BE2C (cell line): ENCODE measurements at places on chromosomes 7 and 10.
A peak's percentile ranks its signal among the peaks of the same experiment; 100 is the strongest.

DNA sequence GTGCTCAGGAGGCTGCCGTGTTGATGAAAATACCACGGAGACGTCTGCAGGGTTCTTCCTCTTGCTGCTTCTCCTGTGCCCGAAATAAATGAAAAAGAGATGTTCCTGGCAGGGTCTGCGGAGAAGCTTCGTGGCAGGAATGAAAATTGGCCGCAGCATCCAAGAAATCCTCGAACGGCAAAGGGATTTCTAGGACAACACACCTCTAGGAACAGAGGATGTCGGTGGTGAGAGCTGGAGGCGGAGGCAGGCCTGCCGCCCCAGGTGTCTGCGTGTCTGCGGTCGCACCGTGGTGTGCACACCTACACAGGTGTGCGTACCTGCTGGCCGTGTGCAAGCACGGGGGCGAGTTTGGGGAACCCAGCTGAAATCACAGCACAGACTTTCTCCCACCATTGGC, 43.4 kb downstream of the TMEM130 start:
- DNase-seq: no peak

- no peak for DNase-seq
These were observed 5.1 kb upstream of the TBX20 start for GRCh38 chr7:35258868-35259522.

GRCh38 chr7:75631711-75632110, 107.0 kb downstream of the HIP1 start:
- no peak for DNase-seq

- DNase-seq: no peak
These were observed 270.5 kb upstream of the MKLN1 start for GRCh38 chr7:131057015-131057793.

DNA sequence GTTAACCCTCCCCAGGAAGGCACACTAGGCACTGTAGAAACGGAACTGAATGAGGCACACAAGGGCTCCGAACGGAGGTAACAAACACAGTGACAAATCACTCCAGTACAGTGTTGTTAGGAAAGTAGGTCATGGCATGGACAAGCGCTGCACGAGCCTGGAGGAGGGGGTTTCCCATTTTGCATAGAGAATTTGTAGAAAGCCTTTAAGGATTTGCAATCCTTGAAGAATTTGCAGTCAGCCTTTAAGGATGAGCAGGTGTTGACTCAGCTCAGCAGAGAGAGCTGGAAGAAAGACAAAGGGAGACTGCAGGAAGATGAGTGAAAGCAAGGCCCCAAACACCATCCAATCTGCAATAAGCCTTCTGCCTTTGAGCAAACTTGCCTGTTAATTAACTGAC, 51.1 kb upstream of the PPP1R3C start:
- DNase-seq: no peak

- DNase-seq: peak; percentile 81
These were observed 17.5 kb upstream of the TECTB start for GRCh38 chr10:112265745-112266144.

DNA sequence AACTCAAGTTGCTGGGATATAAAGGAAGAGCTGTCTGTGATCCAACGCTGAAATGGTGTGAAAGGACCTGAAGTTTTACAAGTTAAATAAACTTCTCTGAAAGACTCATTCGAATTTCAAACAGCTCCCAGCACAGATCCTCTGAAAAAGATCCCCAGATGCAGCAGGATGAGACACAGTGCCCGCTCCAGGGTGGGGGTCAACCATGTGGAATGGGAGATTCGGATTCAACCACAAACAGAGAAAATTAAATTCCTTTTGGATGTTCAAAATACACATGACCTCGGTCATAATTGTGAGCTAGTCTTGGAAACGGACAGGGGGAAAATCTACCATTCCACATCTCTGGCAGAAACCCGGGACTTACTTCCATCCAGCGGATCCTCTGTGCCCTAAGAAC, 119.6 kb downstream of the PRKAG2 start:
- no peak for DNase-seq

DNA sequence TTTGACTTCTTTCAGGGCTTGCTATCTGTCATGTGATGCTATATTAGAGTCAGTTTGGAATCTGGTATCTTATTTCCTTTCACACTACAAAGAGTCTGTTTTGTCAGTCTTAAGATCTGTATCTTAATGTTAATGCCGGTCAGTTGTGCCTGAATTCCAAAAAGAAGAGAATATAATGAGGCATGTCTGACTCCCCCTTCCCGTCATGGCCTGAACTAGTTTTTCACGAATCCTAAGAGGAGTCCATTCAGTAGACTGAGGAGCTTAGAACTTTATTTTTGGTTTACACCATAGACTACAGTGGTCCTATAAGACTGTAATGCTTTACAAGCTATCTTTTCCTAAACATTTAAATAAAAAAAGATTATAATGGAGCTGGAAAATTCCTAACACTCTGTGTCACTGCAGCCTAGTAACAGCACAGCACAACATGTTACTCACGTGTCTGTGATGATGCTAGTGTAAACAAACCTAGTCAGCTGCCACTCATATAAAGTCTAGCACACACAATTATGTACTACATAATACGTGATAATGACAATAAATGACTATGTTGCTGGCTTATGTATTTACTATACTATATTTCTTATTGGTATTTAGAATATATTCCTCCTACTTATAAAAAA, 50.6 kb downstream of the VPS41 start:
- no peak for DNase-seq

DNA sequence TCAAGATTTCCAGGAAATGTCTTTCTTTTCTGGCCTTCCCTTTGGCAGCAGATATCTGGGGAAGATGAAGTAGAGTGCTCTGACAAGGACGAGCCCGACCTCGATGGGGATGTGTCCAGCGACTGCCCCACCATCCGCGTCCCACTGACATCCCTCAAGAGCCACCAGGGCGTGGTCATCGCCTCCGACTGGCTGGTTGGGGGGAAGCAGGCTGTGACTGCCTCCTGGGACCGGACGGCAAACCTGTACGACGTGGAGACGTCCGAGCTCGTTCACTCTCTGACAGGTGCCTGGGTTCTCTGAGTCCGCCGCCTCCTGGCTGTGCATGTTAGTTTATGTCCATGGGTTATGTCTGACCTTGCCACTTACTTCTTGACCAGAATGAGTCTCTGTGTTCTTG, 47.4 kb downstream of the WDR37 start:
- DNase-seq: no peak

- no peak for DNase-seq
These were observed 83.9 kb upstream of the FGFR2 start for GRCh38 chr10:121681997-121682687.

GRCh38 chr7:86226191-86226590, 417.5 kb upstream of the GRM3 start:
- no peak for DNase-seq

GRCh38 chr10:104577861-104578521, 63.1 kb upstream of the SORCS3 start:
- DNase-seq: no peak

- DNase-seq: no peak
These were observed 76.0 kb upstream of the PDGFA start for GRCh38 chr7:595621-596010.

GRCh38 chr7:131511774-131512535, 44.5 kb downstream of the PODXL start:
- no peak for DNase-seq

GRCh38 chr10:47320812-47321211, 1.4 kb upstream of the GDF2 start:
- no peak for DNase-seq

DNA sequence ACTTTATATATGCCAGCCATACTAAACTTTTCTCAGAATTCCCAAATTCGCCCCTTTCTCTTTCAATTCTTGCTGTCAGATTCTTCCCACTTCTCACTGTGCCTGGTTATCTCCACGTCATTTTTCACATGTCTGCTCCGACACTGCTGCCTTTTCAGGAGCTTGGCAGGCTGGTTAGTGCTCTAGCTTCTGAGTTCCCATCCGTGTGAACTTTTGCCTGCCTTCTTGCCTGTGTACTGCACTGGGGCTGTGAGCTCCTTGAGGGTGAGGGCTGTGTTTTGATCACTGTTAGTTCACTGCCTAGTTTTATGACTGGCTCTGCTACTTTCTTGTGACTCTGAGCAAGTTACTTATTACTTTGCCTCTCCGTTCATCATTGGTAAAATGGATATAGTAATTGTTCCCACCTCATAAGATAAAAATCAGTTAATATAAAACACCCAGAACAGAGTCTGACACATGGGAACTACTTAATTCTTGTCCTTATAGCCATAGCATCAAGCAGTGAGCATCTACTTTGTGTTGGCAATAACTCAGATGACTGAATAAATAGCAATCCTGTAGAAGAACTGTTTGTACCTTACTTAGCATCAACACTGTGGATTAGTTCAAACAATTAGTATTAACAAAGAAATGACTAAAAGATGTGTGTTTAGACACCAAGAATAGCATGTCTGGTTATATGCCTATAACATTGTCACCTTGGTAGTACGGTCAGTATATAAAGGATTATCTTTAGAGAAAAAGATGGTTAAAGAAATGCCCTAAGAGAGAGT, 5.5 kb downstream of the GSTO1 start:
- DNase-seq: no peak

DNA sequence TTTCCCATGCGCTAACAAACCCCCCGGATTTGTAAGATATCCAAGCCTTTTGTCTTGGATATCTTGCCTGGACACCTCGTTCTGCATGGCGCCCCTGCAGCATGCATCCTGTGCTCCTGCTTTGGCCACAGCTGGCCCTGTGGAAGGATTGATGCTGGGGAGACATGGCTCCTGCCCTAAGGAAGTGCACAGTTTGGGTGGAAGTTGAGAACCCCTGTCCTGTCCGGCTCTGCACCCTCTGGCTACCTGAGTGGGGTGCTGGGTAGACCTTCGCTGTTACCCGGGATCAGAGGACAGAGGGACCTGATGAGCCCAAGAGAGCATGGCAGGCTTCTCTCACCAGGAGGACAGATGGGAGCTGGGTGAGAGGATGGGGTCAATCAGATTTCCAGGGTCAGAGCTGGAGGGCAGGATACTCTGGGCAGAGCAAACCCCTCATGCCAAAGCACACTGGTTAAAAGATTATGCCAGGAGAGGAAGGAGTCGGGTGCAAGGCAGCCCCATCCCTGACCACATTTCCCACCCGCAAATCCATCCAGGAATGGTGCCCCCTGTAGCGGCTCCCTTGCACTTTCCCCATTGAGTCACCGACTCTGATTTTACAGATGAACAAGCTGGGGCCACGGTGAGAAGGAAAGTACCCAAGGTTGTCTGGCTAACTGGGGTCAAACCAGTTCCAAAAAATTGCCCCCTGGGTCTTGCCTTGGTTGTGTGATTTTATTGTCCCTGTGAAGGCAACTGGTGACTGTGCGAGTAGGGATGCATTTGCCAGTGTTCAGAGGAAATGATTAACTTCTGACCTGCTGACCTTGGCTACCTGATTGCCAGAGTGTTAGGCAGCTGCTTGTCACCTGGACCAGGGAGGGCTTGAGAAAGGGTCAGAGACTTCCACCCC, 290.1 kb upstream of the ZMIZ1 start:
- no peak for DNase-seq

- DNase-seq: no peak
These were observed 80.8 kb downstream of the TMEM130 start for GRCh38 chr7:98788966-98789365.

DNA sequence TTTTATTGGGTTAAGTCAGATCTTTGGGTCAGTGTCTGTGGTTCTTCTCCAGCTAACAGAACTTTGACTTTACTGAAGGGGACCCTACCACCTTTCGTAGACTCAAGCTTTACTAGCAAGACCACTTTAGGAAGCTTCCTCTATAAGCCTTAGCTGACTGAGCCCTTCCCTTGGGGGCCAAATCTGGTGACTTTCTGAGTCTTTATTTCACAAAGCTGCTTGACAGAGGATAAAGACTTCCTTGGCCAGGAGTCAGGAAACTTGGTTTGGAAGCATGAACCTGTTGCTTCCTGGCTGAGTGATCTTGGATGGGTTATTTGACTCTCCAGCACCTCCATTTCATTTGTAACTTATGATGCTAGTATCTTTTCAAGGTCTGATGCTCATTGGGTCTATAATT, 466.7 kb downstream of the TYW1 start:
- no peak for DNase-seq

DNA sequence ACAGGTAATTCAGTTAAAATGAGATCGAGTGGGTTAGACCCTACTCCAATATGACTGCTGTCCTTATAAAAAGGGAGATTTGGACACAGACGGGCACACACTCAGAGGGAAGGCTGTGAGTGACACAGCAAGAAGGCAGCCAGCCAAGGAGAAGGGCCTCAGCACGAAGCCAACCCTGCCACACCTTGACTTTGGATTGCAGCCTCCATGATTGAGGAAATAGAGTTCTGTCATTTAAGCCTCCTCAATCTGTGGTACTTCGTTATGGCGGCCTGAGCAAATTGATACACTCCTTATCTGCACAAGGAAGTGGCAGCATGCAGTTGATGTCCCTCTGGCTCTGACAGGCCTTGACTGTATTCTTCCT, 43.8 kb downstream of the SH2D4B start:
- no peak for DNase-seq

DNA sequence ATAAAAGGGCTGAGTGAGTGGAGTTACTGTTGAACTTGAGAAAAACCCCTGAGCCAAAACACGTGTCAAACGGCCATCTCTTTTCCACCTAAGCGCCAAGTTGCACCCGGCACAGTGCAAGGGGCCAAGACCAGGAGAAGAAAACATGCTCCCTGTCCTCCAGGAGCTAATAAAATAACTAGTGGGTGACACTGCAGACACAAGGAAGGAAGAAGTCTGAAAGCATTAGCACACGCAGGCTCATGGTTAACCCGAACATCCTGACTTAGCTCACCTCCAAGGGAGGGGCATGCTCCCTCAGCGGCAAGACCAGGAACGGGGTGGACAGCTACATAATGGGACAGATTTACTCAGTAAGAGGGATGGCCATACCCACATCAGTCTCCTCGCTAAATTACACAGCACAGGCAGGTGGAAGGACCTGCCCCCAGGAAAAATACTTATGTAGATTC, 65.0 kb downstream of the PIP4K2A start:
- DNase-seq: no peak

- DNase-seq: no peak
These were observed 61.5 kb upstream of the ELMO1 start for GRCh38 chr7:37510043-37510634.

DNA sequence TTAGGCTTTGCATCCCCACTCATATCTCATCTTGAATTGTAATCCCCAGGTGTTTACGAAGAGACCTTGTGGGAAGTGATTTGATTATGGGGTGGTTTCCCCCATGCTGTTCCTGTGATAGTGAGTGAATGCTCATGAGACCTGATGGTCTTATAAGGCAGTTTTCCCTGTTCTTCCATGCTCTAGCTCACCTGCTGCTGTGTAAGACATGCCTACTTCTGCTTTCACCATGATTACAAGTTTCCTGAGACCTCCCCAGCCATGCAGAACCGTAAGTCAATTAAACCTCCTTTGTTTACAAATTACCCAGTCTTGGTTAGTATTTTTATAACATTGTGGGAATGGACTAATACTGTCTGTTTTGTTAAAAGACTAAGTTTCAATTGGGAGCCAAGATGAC, 35.3 kb upstream of the ZNF92 start:
- no peak for DNase-seq

- DNase-seq: no peak
These were observed 1163.2 kb upstream of the SORCS1 start for GRCh38 chr10:108327706-108328105.

DNA sequence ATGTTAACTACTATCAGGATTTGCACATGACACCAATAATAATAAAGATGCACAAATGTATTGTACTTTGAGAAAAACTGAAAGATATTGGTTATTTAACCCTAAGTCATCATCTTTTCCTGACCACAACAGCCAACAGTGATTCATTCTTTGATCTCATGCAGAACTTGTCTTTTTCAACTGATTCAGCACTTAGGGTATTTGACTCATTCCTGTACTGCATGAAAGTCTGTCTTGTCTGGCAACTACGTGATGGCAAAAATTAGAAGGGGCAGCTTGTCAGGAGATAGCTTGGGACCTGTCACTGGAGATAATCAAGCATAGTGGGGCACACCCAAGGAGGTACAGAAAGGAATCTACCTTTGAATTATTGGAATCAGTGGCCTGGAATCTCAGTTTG, 77.8 kb upstream of the LRRC17 start:
- DNase-seq: no peak
